ENCODE measurements at places on chromosomes 7 and 10.

DNA sequence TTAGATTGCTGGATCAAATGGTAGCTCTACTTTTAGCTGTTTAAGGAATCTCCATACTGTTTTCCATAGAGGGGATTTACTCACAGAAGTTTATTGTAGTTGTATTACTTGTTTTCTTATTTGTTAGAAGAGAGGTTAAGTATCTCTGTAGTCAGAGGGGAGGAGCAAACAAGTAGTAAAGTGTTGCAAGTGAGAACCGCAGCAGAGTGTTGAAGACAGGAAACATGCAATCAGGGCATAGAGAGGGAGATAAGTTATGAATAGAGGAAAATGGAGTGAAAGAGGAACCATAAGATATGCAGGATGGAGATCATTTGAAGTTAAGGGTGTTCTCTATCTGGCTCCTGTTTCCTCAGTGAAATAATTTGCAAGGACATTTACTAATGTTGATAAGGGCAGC, 331.4 kb upstream of the TMEM229A start:
- DNase-seq, result no peak

GRCh38 chr7:105648561-105649401, 67.5 kb upstream of the EFCAB10 start:
- no peak for DNase-seq

- no peak for DNase-seq
These were observed 102.3 kb upstream of the NUPR2 start for GRCh38 chr7:56218510-56218909.

- no peak for DNase-seq
These were observed 21.9 kb downstream of the PDCD4 start for GRCh38 chr10:110893559-110894179.

- DNase-seq, result no peak
These were observed 14.5 kb downstream of the LSMEM1 start for GRCh38 chr7:112495156-112495788.

DNA sequence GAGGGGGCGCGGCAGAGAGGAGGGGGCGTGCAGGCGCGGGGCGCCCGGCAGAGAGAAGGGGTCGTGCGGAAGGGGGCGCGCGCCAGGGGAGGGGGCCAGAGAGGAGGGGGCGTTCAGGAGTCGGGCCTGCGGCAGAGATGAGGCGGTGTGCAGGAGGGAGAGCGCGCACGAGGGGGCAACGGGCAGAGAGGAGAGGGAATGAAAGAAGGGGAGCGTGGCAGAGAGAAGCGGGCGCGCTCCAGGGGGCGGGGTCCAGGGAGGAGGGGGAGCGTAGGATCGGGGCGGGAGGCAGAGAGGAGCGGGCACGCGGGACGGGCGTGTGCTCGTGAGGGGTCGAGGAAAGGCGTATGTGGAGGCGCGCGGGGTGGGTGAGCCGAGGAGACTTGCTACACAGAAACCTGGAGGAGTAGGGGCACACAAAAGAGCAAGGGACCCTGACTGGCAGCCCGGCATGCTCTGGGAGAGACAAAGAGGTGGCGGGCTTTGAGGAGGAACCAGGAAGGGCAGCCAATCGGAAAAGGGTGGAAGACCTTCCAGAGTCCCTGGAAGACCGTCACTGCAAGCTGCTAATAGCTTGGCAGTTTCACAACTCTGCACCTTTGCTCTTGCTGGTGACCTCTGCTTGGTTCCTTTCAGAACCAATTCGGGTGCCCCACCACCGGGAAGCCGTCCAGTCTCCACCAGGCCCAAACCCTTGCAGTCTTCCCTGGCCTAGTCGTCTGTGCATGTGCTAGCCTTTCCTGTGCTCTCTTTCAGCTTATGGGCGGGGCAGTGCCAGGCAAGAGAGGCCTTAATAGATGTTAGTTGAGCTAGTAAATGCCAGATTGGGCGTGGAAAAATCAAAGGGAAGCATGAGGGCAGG, 639 bp downstream of the DYDC2 start:
- DNase-seq, result no peak

DNA sequence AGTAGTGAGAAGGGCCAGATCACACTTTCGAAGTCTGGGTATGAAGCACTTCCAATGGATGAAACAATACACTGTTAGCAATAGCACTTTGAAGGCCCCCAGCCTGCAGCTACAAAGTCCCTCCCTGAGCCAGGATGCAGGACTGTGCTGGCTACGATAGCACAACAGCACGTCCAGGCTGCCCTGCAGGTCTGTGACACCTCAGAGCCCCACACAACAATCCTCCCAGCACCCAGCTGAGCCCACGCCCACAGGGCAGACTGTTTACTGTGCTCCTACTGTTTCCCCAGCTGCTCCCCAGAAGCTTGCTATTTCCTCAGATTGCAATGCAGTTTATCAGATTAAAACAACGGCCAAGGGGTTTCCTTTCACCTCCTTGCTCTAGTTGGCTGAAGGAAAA, 71.4 kb downstream of the HTR5A start:
- DNase-seq, result no peak

- no peak for DNase-seq
These were observed 77.9 kb upstream of the FHIP2A start for GRCh38 chr10:114743521-114744231.

DNA sequence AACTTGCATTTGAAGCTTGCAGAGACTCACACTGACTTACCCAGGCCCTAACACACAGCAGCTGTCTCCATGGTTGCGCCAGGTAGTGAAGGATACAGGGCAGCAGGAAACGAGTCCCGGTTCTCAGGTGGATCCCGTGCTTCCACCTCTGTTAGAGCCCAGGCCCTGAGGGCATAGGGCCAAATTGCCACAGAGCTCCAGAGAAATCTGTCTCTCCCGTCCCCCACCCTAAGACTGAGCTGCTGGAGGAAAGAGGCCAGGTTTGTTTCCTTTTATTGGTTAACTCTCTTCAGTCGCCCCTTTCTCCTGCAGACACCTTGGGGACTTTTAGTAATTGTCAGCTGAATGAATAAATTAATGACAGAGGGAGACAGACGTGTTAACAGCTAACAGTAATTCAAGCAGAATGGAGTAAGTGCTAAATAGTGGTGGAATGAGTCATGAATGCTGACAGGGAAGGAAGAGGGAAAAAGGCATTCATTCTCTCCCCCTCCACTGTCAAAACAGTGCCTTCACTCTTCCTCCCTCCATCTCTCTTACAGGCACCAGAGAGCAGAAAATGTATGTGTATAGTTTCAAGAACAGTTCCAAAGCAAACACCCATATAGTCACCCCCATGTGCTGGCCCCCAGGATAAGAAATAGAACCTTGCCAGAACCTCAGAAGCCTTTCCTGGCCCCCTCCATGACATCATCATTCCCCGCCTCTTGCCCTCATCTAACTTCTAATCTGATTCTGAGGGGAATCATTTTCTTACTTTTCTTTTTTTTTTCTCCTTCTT, 16.8 kb upstream of the DLG5 start:
- no peak for DNase-seq

DNA sequence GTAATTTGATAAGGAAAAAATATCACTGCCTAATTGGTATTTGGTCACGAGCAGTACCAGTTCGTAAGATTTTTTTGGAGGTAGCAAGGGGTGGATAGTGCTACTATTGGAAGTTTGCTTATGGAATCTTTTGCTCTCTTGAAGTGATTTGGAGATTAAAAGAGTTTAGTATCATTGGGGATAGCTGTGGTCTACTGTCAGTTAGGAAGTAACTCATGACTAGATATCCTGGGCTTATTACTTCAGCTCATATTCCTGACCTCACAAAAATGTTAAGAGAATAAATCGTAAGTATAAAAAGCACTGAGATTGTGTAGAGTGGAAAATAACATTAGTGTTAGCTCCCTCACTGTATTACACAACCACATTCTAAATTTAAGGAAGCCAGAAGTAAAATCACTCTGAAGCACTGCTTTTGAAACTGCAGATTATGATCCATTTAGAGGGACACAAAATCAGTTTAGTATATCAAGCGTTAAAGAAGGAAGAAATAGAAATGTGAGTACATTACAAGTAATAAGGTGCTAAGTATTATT, 22.6 kb downstream of the SGPL1 start:
- no peak for DNase-seq

- DNase-seq, result no peak
These were observed 171.8 kb downstream of the NXPH1 start for GRCh38 chr7:8605221-8605620.

DNA sequence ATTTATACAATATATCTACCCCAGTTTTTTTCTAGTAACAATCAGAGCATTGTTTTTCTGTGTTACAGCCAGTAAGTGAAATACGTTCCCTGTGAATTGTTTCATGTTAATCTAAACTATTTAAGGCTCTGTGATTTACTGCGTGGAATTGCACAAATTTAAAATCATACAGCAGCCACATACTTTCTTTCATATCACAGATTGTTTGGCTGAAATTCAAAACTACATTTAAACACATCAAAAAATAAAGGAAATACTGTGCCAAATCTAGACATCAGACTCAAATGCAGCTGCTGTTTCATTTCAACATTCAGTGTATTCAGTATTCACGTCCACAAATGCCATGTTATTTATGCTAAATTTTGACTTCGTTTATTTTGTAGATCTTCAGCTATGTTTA, 242.6 kb upstream of the HGF start:
- DNase-seq, result no peak

DNA sequence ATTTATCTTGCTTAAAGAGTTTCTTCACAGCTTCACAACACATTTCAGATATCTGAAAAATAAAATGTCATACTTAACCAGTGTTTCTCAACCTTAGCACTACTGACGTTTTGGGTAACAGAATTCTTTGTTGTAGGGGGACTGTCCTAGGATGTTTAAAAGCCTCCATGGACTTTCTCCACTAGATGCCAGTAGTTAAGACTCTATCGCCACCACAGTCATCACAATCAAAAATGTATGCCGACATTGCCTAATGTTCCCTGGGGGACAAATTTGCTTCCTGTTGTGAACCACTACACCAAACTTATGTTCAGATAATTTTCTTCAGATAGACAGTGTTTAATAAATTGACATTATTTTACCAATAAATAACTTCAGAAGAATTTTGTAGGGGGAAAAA, 13.4 kb downstream of the NOC3L start:
- DNase-seq, result no peak

GRCh38 chr7:87231258-87231657, 11.7 kb upstream of the TMEM243 start:
- DNase-seq, result no peak

DNA sequence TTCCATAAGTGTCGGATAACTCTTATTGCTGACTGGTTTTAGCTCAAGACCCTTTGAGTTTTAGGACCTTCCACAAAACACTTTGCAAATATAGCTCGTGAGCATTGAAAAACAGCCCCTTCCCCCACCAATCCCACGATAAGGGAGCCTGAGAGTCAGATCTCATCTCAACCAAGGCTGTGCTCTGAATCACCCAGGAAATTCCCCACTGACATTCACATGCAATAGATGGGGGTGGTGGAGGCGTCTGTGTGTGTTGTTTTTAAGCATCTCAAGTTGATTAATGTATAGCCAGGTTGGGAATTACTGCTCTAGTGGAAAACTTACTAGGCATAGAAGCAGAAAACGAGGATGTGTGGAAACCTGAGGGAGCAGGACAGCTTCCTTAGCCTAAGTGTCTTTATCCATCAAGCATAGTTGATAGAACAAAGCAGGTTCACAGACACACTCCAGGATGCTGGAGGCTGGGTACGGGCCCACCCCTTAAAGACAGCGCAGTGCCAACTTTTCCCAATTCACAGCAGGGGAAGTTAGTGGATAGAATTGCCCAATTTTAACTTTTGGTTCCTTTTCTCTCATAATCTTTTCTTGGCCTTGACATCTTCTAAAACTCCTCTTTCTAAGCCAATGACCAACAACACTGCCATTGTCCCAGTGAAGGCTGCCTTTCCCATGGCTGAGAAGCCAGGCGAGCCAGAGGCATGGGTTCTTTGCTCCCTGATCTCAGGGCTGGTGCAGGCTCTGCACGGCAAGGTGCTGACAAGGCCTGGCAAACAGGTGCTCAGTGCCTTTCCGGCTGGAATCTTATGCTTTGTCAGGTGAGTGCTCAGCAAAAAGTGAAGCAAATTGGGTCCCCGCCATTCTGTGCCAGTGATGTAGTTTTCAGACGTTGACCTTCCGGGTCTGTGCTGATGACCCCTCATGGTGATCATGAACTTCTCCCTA, 98.5 kb upstream of the INSIG1 start:
- peak; percentile 43 for DNase-seq

DNA sequence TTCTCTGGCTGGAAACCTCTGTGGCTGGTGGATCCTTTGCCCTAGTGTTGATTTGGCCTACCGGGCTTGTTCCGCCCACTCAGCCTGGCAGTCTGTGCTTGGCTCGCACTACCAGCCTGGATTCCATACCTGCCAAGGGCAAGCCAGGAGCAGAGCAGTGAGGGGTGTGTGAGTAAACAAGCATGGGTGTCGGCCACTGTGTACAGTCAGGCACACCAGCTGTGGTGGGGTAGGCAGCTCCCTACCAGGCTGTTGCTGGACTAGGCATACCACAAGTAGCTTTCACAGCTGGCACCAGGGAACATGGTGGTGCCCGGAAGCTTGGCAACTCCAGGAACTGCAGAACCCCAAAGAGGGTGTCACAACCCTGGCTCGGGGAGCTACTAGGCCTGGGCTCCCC, 942.9 kb upstream of the LRRN3 start:
- no peak for DNase-seq

DNA sequence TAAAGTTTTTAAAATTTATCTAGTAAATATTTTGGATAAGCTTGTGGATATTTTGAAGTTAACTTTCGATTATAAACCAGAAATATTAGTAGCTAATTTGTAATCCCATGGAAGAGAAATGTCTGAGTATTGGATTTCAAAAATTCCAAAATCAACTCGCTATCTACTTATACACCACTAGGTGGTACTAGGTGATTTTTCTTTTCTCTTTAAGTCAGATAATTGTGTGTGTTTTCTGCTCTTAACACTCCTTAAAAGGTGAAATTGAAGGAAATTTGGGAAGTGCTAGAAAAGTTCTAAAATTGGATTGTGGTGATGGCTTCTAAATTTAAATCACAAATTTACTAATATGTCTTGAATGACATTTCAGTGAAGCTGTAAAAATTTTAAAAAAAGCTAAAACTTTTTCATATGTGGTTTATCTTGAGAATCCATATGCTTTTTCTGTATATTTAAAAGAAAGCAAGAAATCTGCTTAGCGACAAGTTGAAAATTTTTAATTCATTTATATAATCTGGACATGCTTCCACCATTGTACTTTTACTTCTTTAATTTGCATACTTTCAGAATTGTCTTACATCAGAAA, 90.2 kb downstream of the IPMK start:
- DNase-seq, result no peak

- DNase-seq, result no peak
These were observed 842 bp upstream of the JAKMIP3 start for GRCh38 chr10:132064771-132065437.

DNA sequence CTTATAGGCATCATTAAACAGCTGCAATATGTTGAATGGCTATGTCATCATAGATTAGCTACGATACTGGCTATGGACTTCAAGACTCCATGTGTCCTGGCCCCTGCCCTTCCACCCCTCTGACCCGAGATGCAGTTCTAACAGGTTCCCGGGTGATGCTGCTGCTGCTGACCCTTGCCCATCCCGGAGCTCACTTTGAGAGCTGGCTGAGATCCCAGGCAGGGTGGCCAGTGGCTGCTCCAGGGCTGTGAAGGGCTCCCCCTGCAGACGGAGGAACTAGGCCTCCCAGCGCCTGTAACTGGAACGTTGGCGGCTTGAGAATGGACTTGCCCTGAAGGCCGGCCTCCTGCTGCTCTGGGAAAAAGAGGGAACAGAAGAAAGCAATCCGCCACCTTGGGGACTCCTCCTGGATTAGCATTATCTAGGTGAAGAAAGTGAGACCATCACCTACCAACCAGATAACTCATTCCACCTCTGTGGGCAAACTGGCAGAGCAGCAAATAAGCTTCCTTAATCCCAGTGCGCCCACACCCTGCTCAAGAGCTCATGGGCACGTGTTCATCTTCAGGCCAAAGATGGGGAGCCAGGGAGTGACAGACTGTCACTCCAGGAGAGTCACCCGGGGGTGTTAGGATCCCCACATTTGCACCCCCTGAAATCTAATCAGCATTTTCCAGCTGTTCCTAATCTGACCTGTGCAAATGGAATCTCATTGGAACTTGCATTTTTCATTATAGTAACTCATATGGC, 56.8 kb downstream of the PARP12 start:
- no peak for DNase-seq

All from stimulated activated CD4-positive, alpha-beta T cell treated with anti-CD3 and anti-CD28 coated beads, Interleukin-12 subunit alpha, Interleukin-12 subunit beta, amount 100 ng/mL, for 4 hours (primary cell).